ENCODE measurements at places on chromosomes 6 and 20.

DNA sequence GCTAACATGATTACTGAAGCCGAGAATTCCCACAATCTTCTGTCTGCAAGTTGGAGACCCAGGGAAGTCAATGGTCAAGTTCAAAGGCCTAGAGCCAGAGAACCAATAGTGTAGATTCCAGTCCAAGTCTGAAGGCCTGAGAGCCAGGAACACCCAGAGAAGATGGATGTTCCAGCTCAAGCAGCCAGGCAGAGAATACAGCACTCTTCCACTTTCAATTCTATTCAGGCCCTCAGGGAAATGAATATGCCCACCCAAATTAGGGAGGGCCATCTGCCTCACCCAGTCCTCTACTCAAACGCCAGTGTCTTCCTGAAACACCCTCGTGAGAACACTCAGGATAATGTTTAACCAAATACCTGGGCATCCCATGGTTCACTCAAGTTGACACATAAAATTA is 123.5 kb downstream of the THBS2 start:
- no peak for DNase-seq

GRCh38 chr6:19896693-19897010 is 59.5 kb downstream of the ID4 start:
- DNase-seq: no peak

DNA sequence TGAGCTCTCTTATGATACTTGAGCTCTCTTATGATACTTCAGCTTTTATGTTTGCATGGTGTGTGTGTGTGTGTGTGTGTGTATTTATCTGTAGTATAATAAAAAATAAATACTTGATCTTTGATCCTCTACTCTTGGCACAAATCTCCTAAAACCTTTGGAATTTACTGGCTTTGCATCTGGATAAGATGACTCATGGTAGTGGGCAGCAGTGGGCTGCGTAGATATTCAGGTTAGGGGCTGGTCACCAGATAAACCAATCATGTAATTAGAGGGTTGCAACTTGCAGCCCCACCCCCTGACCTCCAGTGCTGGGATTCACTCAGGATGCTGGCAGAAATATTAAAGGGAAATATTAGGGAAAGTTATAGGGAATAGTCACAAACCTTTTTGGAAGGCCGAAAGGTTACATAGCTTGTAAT is 151.9 kb upstream of the COL21A1 start:
- DNase-seq: no peak

- DNase-seq: no peak
Observed at GRCh38 chr20:35947489-35947888, 6.8 kb downstream of the SCAND1 start.

DNA sequence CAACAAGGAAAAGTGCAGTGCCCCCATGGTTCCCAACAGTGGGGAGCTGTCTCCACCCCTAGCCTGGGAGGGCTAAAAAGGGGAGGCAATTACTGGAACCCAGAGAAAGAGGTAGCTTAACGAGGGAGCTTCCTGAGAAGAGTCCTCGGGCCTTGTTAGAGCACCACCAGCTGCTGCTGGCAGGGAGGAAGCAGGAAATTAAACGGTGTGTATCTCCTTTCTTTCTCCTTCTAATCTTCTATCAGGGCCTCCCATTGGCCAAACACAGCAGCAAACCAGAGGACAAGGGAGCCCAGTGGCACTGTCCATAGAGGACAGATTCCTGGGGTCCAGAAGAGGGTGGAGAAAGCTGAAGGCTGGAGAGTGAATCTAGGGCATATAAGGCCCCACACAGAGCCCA is 7.6 kb upstream of the BTN2A2 start:
- no peak for DNase-seq

GRCh38 chr6:15875797-15876196 is 213.0 kb upstream of the DTNBP1 start:
- no peak for DNase-seq

GRCh38 chr6:28000351-28001045 is 43.5 kb downstream of the OR2B6 start:
- DNase-seq: no peak

DNA sequence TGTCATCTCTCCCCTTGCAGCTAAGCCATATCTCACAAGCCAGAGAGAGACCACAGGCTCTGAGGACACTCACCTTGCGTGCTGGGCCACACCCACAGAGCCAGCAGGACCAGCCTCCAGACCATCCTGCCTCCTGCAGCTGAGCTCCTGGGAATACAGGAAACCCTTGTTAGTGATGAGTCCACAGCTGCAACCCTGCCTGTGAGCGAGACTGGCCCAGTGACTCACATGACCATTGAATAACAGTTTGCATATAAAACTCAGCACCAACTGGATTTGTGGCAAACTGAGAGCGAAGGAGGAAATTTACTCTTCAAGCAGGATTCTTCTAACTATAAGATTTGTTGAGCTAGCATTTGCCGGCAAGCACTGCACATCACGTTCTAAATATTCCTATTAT is 3.0 kb downstream of the THBS2 start:
- DNase-seq: no peak

DNA sequence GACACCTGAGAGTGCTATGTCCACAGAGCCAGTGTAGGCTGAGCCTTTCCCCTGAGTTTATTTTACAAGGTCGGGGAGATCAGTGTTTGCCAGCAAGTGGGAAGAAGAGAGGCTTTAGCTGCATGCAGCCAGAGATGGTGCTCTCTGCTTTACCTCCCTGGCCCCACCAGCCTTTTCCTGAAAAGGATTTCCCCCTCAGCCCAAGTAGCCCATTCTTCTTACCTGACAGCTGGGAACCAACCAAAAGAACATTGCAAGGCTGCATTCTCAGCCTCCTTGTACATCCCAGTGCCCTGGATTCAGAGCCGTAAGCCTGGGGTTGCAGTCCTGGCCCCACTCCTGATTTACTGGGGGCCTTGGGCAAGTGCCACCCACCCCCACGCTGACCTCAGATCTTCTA is 16.9 kb downstream of the SNPH start:
- no peak for DNase-seq

DNA sequence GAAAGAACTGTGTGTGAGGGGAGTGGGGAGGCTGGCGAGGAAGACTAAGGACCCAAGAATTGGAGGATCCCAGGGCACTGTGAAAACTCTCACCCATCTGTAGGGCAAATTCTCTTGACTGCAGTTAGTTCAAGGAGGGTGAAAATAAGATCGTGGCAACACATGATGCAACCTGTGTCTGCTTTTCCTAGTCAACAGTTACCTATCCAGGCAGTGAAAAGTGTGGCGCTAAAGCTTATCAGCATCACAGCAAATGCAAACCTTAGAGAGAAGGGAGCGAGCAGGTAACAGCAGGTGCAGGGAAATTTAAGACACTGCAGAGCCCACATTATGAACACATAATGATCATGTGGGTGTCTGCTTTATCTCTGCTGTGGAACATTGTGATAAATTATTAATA is 97.7 kb upstream of the SGK1 start:
- no peak for DNase-seq

- DNase-seq: no peak
Observed at GRCh38 chr20:12966468-12967085, 42.2 kb upstream of the SPTLC3 start.

DNA sequence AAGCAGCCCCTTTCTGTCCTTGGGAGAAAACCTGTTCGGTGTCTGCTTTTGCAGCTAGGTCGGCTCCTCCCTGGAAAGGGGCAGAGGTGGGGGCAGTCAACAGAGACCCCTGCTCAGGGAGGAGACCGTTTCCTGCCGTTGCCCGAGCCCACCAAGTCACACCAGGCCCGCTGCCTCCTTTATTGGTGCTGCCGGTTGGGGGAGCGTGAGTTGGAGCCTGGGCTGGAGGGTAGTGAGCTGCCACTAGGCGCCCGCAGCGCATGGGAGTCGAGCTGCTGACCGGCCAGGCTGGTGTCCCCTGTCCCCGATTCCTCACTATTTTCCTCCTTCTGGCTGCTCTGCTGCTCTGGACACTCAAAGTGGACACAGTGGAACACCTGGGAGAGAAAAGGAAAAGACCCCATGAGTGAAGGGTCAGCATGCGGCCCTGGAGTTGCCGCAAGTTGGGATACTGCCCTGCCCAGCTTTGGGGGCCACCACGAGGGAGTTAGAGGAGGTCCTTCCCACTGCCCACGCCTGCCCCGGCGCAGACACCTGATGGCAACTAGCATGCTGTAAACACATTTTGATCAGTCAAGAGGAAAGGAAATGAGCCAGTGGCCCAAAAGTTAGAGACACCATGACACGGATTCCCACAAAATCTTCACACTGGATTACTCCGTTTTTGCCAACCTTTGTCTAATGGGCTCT is 355.4 kb downstream of the ZFAND3 start:
- DNase-seq: no peak

GRCh38 chr6:152529369-152529768 is 107.8 kb downstream of the SYNE1 start:
- no peak for DNase-seq

DNA sequence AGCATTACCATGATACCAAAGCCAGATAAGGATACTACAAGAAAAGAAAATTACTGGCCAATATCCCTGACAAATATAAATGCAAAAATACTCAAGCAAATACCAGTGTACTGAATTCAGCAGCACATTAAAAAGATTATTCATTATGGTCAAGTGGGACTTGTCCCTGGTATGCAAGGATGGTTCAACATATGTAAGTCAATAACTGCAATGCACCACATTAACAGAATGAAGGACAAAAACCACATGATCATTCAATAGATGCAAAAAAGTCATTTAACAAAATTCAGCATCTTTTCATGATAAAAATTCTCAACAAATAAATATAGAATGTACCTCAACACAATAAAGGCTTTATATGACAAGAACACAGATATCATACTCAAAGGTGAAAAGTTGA is 9.1 kb upstream of the DEFB125 start:
- DNase-seq: no peak

DNA sequence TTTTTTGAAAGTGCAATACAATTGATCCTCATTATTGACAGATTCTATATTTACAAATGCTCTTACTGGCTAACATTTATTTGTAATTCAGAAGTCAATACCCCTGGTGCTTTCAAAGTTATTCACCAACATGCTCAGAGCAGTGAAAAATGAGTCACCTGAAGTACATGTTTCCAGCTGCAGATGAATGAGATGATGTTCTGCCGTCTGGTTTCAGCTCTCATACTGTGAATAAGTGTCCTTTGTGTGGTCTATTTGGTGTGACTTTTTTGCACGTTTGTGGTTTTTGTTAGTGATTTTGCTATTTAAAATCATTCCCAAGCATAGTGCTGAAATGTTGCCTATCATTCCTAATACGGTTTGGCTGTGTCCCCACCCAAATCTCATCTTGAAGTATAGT is 22.3 kb upstream of the EYA4 start:
- DNase-seq: no peak

DNA sequence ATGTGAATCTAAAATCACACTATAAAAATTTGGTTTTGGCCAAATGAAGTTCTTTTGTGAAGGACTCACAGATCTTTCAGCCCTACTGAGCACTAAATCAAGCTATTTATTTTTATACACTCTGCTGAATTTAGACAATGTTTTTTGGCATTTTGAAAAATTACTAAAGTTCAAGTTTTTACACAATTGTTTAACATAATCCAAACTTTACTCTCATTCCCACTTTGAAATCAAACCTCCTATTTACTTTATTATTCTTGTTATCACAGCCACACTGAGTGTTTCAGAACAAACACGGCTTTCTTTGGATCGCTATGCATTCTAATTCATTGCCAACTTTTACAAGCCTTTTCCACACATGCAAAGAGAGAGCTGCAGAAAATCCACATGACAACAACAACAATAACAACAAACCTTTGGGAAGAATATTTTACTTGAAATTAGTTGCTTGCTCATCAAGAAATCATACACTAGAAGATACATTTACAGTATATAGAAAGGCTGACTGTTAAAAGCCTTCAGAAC is 49.1 kb upstream of the TMEM30A start:
- no peak for DNase-seq
